NCI-H1436 treated with DMSO at 0.1 percent for 48 hours (cell line): ENCODE measurements at places on chromosomes 4 and X.

DNA sequence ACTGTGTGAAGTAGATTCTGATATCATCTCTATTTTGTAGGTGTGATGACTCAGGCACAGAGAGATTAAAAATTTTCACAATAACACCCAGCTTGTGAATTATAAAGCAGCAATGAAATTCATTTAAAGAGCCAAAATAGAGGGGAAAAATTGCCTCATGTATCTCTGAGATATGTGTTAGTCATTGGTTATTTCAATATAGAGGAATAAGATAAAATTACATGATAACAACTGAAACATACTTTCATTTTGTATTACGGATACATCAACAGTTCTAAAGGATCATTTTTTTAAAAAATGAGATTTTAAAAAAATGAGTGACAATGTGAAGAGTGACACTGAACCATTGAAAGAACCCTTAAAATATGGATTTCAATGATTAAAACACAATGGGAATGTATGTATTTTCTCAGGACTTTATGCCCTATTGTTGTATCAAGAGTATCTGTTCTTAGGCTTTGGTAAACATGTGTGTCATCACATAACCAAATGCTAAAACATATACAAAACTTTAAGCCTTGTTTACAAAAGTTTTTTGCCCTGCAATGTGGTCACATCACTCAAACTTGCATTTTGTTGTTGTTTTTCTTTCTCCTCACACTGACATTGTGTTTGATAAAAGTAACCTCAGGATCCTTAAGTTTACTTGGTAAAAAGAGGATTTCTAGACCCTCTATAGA lies 221.3 kb downstream of the ANTXR2 start:
- no peak for DNase-seq

GRCh38 chr4:7144374-7145290 lies 47.7 kb upstream of the SORCS2 start:
- DNase-seq = no peak

GRCh38 chrX:106621836-106622235 lies 10.1 kb downstream of the RADX start:
- no peak for DNase-seq

DNA sequence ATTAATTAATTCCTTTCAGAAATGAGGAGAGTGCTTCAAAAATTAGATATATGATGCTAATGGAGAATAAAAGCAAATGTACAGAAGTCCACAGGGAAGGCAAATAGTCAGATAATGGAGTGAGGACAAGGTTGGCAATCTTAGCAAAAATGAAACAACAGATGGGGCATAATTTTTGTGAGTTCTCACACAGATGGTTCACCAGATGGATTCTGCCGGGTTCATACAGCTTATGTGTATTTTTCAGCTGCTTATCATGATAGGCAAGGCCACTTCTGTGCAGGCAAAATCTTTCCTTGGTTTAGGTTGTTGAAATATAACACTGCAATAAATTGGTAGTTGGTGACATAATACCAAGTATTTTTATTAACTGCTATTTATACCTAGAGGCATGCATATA lies 1539.0 kb upstream of the IGFBP7 start:
- no peak for DNase-seq

- no peak for DNase-seq
Observed at GRCh38 chr4:80196922-80197573, at the start of gene PRDM8. Gene PRDM8, plus strand, starts transcription at chr4:80197503. Its CDS starts 2,578 bp downstream, at chr4:80200081.

- DNase-seq = no peak
Observed at GRCh38 chr4:156830351-156830750, 141.2 kb downstream of the PDGFC start.

DNA sequence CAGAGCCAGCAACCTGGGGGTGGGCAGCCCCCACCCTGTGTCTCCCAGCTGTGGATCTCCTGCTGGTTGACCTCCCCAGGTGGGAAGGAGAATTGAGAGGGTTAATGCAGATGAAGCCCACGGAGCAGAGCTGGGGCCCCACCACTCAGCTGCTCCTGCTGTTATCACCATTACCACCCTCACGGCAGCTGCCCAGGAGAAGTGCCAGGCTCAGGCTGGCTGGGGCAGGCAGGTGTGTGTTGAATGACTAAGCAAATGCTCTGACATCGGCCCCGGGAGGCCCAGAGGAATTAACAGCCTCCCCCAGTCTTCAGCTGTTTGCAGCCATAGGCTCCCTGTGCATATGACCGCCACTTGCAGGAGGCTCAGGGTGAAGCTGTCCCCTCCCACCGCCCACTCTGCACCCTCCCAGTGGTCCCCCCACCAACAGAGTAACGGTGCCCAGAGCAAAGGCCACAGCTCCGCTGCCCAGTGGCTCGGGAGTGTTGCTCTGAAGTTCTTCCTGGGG lies 133.8 kb downstream of the CPZ start:
- DNase-seq = no peak

DNA sequence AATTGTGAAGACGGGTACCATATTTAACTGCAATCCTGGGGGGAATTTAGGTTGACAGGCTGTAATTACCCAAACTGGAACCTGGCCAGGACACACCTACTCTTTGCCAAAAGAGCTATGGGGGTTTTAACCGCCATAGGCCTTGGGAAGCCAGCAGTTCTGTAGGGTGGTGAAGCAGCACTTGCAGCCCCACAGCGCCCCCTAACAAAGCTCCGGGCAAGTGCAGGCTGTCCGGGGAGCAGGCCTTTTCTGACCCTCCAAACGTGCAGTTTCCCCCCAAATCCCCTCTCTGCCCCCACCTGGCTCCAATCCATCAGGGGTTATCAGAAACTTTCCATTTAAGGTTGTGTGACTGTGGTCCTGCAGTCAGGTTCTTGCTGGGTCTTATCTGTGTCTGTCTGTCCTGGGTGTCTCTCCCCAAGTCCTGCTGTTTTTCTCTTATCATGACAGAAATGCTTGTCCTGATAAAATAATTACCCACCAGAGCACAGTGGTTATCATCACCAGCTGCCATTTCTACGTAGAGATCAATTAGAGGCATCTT lies 350.9 kb downstream of the MID1IP1 start:
- peak; percentile 77 for DNase-seq

- DNase-seq = no peak
Observed at GRCh38 chr4:83248486-83248885, 36.1 kb downstream of the COQ2 start.

DNA sequence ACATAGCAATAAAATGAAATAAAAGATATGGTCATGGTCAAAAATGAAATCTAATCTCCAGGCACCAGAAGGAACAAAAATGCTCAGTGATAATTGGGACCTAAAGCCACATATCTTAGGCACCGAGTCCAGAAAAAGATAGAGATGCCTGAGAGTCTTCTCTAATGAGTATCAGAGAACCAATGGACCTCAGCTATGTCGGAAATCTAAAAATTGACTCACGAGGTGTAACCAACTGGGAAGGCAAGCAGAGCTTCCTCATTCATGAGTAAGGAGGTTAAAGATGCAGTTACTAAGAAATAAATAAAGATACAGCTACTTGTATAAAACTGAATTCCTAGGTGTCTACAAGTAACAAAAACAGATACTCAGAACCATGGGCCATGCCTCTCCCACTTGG lies 72.1 kb downstream of the KLHL34 start:
- DNase-seq = no peak

DNA sequence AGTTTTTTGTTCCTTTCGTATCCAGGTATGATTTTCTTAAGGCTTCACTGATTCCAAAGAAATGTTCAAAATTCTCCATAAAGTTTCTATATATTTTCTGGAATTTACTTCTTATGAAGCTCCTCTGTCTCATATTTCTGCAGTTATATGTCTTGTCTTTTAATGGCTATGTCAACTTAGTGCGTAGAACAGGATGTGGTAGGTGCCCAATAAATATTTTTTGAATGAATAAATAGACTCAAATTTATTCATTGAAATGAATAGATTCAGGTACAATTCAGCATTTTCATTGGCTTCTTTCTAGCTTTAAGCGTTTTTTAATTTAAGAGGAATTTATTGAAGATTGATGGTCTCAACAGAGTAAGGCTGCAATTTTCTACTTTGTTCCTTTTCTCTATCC lies 231.9 kb upstream of the BOD1L1 start:
- no peak for DNase-seq

GRCh38 chr4:3345384-3345783 lies 52.6 kb downstream of the RGS12 start:
- DNase-seq = no peak

- no peak for DNase-seq
Observed at GRCh38 chr4:180028682-180029081, 2214.5 kb upstream of the TENM3 start.

GRCh38 chr4:163391756-163392155 lies 48.1 kb downstream of the NPY5R start:
- DNase-seq = no peak
